ENCODE measurements at places on chromosomes 5 and 9. TPM values are rescaled to one million over a fixed set of nuclear protein-coding genes. Genes with fewer than 3 reads are reported as not detected.

Gene TMOD1
- 2.1 TPM for total RNA-seq

Gene ANXA1
- total RNA-seq = 1,147 TPM

Gene ACTBL2
- 0.08 TPM for total RNA-seq

Gene IFNA14
- not detected for total RNA-seq

Gene CD72
- 0.36 TPM for total RNA-seq

Measured in A549 treated with Mapracorat at 1 μM for 4 hours (cell line).